ENCODE measurements at places on chromosomes 12 and 14.

DNA sequence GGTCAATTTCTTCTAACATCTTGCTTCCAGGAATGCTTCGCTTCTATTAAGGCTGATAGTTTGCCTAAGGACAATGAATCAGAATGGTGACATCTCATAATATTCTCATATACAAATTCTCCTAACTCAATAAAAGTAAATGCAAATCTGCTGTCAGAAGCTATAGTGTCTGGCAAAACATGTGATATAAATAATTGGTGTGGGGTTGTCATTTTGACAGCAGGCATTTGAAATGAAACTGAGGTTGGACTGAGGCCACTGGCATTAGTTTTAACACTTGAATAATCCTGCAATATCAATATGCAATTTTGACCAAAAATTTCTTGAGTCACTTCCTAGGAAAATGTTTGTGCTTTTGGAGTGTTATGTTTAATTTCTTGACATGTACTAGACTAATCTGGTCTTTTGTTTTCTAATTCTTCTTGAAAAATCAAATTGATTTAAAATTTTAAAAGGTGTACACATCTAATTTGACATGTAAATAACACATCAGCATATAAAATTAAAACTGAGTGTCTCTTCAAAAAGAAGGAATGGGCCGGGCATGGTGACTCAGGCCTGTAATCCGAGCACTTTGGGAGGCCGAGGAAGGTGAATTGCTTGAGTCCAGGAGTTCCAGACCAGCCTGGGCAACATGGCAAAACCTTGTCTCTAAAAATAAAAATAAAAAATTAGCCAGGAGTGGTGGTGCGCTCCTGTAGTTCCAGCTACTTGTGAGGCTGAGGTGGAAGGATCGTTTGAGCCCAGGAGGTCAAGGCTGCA is 92.3 kb upstream of the BTG1 start:
- no peak for DNase-seq

DNA sequence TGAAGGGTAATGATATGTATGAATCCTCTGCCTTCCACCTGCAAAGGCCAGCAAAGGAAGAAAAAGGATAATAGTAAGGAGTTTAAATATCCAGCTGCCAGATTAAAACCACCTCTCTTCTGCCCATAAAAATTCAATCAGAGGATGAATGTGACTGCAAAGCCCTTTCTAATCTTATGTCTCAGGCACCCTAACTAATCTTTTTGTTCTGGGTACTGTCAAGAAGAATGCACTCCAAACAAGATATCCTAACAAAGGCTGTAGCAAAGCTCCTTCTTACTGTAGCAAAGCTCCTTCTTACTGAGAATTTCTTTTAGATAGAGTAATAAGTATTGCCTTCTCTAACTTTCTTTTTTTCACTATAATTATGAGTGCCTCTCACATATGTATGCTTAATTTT is 91.8 kb downstream of the ST8SIA1 start:
- DNase-seq, result no peak

GRCh38 chr14:89626233-89626806 is 209.3 kb upstream of the FOXN3 start:
- no peak for DNase-seq

DNA sequence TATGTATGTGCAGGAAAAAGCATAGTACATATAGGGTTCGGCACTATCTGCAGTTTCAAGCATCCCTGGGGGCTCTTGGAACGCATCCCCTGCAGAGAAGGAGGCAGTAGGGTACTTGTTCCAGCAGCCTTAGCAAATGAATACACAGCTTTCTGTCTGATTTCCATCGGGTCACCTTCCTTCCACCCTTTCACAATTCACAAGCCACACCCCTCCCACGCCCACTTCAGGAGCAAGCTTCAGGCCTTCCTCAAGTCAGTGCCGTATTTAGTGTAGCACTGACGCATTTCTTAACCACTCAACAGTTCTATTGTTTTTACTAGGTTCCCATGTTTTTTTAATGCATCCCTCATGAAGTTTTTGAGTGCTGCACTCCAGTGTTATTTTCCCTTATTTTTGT is 64.2 kb downstream of the CLMN start:
- DNase-seq, result no peak

GRCh38 chr14:38124506-38124905 is 83.2 kb upstream of the SSTR1 start:
- DNase-seq, result no peak

DNA sequence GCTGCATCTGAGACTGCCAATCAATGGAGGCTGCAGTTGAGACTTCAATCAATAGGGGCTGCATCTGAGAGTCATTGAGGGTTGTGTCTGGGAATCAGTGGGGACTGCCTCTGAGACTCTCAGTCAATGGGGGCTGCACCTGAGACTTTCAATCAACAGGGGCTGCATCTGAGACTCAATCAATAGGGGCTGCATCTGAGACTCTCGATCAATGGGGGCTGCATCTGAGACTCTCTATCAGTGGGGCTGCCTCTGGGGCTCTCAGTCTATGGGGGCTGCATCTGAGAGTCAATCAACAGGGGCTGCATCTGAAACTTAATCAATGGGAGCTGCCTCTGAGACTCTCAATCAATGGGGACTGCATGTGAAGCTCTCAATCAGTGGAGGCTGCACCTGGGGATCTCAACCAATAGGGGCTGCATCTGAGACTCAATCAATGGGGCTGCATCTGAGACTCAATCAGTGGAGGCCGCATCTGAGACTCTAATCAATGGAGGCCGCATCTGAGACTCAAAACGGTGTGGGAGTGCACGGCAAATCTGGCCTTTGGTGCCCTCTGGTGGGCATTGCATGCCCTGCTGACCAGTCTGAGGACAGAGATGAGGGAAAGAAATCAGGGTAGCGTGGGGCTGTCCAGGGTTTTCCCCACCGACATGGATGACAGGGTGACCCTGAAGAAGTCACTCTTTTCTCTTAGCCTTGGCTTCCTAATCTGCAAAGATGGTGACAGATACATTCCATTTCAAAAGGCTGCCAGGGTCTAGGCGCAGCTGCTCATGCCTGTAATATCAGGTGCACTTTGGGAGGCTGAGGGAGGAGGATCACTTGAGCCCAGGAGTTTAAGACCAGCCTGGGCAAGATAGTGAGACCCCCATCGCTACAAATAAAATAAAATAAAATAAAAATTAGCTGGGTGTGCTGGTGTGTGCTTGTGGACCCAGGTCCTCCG is 41.3 kb upstream of the EIF5 start:
- DNase-seq, result peak; percentile 64

GRCh38 chr14:30256627-30257026 is 302.3 kb upstream of the G2E3 start:
- no peak for DNase-seq

DNA sequence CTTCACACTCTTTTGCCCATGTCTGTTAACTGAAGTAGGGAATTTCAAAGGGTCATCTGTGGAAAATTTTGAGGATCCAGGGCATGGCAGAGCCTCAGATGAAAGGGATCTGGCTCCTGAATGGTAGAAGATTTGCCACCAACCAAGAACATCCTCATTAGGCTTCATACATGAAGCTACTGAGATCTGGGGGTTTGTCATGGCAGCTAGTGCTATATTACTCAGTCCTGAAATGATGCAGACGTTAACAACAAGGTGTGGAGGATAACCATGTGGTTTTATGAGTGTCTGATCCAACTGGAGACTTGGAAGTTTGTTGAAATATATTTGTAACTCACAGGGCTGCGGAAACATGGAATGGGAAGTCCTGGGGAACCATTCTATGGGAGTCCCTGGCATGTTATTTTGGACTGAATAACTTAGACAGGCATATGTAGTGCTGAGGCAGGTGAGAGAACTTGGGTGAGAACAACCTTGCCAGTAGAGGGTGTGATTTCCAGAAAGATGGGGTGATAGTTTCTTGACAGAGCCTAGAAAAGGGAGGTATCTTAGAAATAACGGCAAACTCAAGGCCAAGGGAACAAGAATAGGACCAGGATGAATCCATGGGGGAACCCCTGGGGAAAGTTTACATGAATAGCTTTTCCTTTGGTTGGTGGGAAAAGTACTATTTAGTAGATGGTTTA is 42.0 kb upstream of the C12orf75 start:
- no peak for DNase-seq

GRCh38 chr12:13223179-13223804 is 26.8 kb downstream of the EMP1 start:
- DNase-seq, result no peak

DNA sequence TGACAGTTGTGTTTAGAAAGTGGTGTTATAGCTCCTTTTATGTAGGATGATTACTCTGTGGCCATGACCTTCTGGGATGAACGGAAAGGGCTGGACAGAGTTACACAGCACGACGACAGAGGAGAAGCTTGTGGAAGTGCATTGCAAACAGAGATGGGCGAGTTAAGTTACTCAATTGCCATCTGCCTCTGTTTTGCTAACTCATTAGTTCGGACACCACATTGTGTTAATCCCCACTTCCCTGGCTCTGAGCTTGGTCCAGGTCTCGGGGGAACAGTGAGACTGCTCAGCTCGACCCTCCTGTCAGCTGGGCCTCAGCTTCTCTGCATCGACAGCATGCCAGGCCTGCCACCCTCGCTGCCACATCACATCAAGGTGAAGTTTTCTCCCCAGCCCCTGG is 408.0 kb downstream of the ZFP36L1 start:
- no peak for DNase-seq

GRCh38 chr12:58745348-58746125 is 174.8 kb downstream of the LRIG3 start:
- DNase-seq, result no peak

All from stimulated activated CD4-positive, alpha-beta T cell treated with anti-CD3 and anti-CD28 coated beads, Interleukin-1b, Interleukin-23, amount 100 ng/mL, for 24 hours (primary cell).